Esophagus squamous epithelium (tissue), 5 donors: ENCODE measurements at places on chromosomes 12 and 14.

GRCh38 chr12:18217966-18218365, 43.4 kb upstream of the PIK3C2G start:
- DNase-seq = no peak

DNA sequence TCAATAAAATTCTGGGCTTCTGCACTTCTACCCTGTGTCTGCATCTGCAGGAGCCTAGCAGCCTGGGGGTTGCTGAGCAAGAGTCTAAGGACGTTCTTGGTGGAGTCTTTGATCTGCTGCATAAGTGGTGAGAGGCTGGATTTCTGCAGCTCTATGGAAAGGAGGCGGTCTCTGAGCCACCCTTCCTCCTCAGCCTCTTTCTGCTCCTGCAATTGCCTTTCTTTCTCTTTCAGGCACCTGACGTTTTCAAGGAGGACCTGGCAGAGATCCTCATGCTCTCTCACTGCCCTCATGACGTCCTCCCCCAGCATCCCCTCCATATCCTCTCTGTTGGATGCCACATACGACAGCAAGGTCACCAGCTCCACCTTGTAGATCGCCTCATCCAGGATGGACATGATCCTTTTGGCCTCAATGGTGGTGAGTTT, 13.6 kb upstream of the TPCN1 start:
- no peak for DNase-seq

DNA sequence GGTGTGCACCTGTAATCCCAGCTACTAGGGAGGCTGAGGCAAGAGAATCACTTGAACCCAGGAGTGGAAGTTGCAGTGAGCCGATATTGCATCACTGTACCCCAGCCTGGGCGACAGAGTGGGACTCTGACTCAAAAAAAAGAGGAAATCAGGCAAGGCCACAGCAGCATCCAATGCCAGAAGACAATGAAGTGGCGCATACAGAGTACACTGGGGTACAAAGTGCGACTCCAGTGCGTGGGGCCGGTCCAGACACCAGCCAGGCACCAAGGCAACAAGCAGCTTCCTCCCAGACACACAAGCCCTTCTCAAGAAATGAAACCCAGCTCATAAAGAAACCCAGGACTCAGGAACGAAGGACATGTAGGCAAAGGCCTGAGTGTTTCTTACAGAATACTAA, 28.2 kb downstream of the TTC7B start:
- DNase-seq = no peak

GRCh38 chr14:44463356-44464004, 43.6 kb downstream of the FSCB start:
- DNase-seq = no peak

GRCh38 chr12:30286345-30286926, 409.2 kb downstream of the IPO8 start:
- no peak for DNase-seq

- DNase-seq = no peak
Observed at GRCh38 chr12:40222247-40222646, 2.5 kb upstream of the LRRK2 start.

GRCh38 chr14:31006703-31007102, 18.7 kb upstream of the AP4S1 start:
- DNase-seq = no peak

DNA sequence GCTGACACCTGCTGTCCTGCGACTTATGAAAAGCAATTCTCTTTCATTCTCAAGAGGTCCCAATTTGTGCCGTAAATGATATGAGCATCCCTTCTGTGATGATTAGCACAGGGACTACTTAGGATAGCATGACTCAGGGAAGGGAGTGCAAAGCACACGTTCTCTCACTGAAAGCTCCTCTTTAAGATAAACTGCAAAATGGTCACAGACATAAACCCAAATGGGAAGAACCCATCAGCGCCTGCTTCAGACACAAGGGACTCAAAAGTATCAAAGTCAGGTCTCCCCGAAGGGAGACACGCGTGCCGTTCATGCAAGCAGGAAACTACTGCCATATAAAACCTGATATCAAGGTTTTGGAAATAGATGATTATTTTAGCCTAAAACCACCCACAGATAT, 33.9 kb upstream of the PIWIL1 start:
- DNase-seq = no peak

DNA sequence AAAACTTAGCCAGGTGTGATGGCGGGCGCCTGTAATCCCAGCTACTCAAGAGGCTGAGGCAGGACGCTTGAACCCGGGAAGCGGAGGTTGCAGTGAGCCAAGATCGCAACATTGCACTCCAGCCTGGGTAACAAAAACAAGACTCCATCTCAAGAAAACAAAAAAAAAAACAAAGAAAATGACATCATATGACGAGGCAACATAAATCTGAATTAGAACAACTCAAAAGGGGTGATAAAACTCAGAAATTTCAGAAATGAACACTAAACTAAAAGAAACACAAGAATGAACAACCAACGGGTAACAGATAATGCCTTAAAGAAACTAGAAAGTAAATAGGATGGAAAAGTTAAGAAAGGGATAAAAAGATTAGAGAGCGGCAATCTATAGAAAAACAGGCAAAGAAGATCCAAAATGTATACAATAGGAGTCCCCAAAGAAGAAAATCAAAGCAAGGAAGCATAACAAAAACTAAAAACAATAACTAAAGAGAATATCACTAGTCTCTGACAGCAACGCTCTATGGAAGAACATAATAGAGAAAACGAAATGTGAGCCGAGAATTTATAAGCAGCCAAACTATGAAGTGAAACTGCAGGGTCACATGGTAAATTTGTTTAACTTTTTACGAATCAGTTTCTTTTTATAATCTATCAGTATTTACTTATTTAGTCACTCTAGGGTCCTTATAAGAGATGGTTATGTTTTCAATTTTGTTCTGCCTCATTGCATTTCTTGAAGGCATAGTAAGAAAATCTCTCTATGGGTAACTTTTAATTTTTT, 45.7 kb downstream of the SPPL3 start:
- no peak for DNase-seq

- DNase-seq = no peak
Observed at GRCh38 chr12:128661226-128661569, 162.6 kb downstream of the SLC15A4 start.

DNA sequence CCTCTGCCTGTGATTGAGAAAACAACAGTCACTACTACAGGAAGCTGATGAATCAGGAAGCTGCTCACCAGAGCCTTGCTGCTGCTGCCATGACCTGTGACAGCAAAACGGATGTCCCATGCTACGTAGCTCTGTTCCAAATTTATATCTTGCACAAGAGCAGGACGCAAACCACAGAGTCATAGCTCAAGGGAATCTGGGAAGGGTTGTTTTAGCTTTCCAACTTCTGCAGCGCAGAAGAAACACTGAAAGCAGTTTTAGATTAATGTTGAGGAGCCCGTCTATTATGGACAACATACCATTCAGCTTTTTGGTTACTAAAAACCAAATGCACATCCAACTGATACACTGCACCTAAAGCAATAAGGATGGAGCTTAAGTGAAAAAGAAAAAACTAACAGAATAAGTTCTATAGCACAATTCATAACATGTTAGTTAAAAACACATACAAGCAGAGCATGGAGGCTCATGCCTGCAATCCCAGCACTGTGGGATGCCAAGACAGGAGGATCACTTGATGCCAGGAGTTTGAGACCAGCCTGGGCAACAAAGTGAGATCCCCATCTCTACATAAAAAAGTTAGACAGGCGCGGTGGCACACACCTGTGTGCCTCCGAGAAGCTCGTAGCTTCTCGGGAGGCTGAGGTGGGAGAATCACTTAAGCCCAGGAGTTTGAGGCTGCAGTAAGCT, 1.7 kb upstream of the ANKRD33 start:
- no peak for DNase-seq

GRCh38 chr14:95664066-95664465, 22.2 kb upstream of the TCL1B start:
- no peak for DNase-seq

GRCh38 chr14:72519543-72519942, 374.4 kb downstream of the DPF3 start:
- no peak for DNase-seq

DNA sequence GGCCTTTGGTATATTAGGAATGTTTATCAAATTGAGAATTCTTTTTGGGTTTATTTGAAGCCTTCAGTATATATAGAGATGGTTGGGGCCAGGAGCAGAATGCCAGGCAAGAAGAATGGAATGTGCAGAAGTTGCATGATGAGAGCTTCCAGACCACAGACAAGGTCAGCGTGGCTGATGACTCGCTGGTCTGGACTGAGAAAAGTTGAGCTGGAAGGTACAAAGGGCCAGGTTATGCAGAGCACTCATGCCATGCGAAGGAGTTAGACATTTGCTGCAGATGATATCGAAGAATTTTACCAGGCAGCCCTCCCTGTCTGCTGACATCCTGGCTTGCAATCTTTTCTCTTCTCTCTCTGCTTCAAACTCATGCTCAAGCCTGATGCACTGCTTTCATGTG, 196.2 kb upstream of the ARHGAP5 start:
- no peak for DNase-seq

GRCh38 chr14:70888681-70889175, 18.5 kb upstream of the PCNX1 start:
- DNase-seq = no peak

- DNase-seq = no peak
Observed at GRCh38 chr12:20006871-20007730, 361.2 kb upstream of the PDE3A start.

GRCh38 chr12:79661629-79662028, 29.1 kb downstream of the PAWR start:
- no peak for DNase-seq

DNA sequence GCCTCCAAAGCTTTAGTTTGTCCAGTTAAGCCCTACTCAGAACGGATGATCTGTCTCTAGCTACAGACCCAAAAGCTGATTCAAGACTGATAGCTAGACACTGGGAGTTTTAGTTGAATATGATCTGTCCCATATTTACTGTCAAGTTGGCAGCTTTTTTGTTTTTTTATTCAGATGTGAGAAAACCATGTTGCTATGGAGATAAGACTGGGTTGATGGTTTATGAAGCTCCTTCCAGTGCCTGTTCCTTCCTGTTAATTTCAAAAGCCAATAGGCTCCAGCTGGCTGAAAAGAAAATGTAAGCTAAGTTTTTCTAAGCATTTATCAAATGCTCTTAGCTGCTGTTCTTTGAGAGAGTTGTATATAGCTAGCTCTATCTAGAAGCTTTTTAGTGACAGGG, 4.7 kb downstream of the DYNLL1 start:
- no peak for DNase-seq

DNA sequence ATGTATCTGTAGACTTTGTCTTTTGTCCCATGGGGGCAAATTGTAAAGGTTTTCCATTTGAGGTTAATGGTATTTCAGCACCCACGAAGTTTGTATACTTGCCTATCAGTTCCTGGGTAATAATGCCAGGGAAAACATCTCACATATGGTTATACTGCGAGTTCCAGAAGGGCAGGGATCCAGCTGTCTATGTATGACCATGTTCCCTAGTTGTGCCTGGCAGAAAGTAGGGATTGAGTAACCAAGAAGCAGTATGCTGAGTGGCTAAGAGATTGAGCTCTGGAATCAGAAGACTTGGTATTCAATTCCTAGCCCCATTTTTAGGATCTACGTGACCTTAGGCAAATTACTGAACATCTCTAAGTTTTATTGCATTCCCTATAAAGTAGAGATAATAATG, 173.2 kb upstream of the PWP1 start:
- DNase-seq = no peak

- no peak for DNase-seq
Observed at GRCh38 chr14:74695406-74695805, 17.5 kb downstream of the AREL1 start.

DNA sequence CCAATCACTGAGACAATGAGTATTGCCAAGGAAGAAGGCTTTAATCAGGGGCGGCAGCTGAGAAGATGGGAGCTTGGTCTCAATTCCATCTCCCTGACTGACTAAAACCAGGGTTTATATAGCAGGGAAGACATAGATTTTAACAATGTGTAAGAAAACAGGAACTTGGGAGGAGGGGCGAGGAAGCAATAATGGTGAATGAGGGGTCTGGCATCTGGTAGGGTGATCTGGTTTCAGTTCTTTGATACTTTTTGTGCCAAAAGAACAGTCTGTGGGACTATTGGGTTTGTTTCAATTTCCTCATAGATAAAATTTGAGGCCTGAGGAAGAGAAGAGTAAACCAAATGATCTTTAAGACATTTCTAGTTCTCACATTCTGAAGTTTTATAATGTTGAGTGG, 49.2 kb downstream of the FUT8 start:
- DNase-seq = no peak

GRCh38 chr12:110316861-110317260, 35.8 kb downstream of the ATP2A2 start:
- no peak for DNase-seq

DNA sequence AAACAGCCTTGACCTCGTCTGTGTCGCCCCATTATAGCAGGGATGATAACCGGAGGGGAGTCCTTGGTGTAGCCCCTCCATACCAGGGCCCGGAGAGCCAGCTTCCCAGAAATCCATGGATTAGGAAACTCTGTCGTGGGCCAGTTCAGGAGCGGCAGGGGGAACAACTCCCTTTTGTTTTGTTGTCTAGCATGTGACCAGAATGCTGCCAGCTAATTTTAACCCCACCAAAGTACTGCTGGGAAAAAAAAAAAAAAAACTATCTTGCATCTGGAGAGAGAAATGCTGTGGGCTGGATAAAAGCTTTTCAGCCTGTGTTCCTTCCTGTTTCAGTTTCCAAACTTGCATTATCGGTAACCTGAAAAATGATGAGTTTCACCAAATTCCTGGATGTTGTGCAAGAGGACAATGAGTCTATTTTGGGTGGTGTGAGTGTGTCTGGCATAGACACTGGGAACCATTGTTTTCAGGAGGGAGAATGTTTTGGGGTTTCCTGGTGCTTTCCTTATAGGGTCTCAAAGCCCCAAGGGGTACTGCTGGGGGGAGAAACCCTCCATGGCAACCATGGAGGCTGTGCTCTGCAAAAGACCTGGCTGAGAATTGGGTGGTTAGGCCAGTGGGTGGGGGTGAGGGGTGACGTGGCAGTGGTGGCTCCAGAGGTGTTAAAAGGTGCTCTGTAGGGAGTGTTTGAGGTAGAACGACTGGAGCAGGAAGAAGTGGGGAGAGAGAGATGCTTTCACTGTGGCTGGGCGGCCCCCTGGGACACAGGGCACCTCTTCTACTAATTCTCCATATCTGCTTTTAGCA, 14.9 kb upstream of the IRF2BPL start:
- DNase-seq = no peak

DNA sequence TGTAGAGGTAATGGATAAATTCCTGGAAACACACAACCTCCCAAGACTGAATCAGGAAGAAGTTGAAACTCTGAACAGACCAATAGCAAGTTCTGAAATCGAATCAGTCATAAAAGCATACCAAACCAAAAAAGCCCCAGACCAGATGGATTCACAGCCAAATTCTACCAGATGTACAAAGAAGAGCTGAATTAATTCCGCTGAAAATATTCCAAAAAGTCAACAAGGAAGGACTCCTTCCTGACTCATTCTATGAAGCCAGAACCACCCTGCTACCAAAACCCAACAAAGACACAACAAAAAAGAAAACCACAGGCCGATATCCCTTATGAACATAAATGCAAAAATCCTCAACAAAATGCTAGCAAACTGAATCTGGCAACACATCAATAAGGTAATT, 81.5 kb downstream of the SLC38A4 start:
- no peak for DNase-seq

GRCh38 chr14:26851793-26852192, 254.0 kb upstream of the NOVA1 start:
- no peak for DNase-seq
